ENCODE measurements at places on chromosomes 6 and 20.

- DNase-seq = no peak
These were observed 188.3 kb upstream of the MARCKS start for GRCh38 chr6:113668641-113669408.

- no peak for DNase-seq
These were observed 7.4 kb downstream of the EPM2A start for GRCh38 chr6:145727817-145728388.

GRCh38 chr6:71383476-71383875 lies 94.9 kb downstream of the OGFRL1 start:
- DNase-seq = no peak

GRCh38 chr20:24877652-24878051 lies 71.4 kb upstream of the CST7 start:
- DNase-seq = no peak

- no peak for DNase-seq
These were observed 759.2 kb upstream of the ADGRB3 start for GRCh38 chr6:67875877-67876383.

- no peak for DNase-seq
These were observed 187.7 kb downstream of the PDE7B start for GRCh38 chr6:136039185-136039584.

DNA sequence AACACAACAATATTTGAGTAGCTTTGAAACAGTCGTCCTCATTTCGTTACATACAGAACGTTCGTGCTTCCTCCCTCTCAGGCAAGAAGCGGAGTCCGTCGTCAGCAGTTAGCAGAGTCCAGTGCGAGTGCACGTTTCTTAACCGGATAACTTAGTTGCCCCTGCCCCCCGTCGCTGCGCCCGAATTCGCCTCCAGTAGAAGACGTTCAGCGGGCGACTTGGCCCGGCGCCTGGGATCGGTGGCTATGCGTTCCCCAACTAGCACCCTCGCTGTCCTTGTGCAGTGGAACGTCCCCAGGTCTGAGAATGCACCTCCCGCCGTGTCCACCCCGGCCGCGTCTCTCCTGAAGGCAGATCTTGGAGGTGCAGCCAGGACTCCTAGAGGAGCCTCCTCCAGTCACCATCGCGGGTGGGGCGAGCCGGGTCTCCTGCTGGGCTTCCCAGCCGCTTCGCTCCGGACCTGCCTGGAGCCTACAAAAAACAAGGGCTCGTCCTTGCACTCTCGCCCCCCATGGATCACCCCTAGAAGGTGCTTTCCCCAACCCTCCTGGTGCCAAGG lies 910 bp upstream of the PCSK2 start:
- no peak for DNase-seq

- no peak for DNase-seq
These were observed 150.5 kb downstream of the BCAS1 start for GRCh38 chr20:53919886-53920285.

GRCh38 chr6:26240157-26241032 lies 124.6 kb upstream of the BTN3A2 start:
- DNase-seq = no peak

DNA sequence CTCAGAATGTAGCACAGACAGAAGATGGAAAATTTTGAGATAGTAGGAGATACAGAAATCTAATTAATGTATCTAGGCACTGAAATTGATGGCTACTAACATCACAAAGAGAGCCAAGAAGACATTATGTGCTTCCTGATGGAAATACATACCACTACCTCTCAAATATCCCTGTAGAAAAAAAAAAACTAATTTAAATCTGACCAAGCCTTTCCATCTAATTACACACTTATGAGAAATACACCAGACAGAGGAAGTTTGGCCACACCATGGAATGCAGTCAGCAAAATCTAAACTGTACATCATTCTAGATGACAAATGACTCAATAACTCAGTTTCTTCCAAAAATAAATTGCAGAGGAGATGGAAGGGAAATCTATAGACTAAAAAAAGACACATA lies 18.9 kb downstream of the VPS52 start:
- no peak for DNase-seq

GRCh38 chr6:77502981-77503380 lies 39.7 kb upstream of the HTR1B start:
- no peak for DNase-seq

- DNase-seq = no peak
These were observed 44.1 kb downstream of the MAK start for GRCh38 chr6:10794239-10794638.

- DNase-seq = no peak
These were observed 526.8 kb downstream of the CD109 start for GRCh38 chr6:74222768-74223333.

- no peak for DNase-seq
These were observed 699.0 kb upstream of the CITED2 start for GRCh38 chr6:140073456-140073855.

DNA sequence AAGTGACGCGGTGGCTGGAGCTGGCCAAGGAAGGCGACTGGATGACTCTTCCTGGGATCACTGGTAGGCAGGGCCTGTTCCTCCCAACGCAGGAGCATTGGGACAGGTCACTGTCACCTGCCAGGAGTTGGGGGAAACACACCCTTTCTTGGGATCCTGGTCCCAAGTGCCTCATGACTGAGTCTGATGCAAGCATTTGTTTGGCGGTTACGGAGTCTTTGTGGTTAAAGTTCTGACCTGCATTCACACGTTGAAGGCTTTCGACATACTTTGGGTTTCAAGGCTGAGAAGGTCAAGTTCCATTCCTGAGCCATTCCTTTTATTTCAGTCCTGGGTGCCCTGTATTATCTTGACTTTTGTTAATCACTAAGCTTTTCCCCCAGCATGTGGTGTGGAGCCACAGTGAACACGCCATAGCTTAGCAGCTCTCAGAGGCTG lies 6.0 kb downstream of the PNLDC1 start:
- DNase-seq = no peak

DNA sequence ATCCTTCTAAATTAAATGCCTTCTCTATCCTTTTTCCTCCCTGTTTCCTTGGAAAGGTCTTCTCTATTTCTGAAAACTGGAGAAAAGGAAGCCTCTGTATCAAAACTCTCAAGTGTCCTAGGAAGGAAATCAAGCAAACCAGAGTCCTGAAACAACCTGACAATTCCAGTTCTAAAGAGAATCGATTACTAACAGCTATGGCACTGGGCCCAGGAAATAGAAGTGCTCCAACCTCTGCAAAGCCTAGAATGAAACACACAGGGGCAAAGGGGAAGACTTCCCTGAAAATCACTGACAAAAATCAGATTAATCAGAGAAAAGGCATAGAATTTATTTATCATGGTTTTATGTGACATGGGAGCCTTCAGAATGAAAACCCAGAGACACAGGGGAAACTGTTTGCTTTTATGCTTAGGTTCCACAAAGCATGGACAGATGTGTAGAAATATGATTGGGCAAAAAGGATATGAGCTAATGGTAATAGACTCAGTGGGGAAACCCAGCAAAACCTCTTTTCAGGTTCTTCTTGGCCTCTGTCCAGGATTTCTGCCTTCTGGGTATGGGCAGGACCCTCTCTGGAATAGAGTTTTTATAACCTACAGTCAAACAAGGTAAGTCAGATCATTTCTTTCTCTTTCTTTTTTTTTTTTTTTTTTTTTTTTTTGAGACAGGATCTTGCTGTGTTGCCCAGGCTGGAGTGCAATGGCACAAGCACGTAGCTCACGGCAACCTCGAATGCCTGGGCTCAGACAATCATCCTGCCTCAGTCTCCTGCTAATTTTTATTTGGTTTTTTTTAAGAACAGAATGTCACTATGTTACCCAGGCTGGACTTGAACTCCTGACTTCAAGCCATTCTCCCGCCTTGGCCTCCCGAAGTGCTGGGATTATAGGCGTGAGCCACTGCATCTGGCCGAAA lies 91.7 kb downstream of the CD24 start:
- no peak for DNase-seq

GRCh38 chr6:117733341-117733740 lies 58.1 kb downstream of the NUS1 start:
- DNase-seq = no peak

DNA sequence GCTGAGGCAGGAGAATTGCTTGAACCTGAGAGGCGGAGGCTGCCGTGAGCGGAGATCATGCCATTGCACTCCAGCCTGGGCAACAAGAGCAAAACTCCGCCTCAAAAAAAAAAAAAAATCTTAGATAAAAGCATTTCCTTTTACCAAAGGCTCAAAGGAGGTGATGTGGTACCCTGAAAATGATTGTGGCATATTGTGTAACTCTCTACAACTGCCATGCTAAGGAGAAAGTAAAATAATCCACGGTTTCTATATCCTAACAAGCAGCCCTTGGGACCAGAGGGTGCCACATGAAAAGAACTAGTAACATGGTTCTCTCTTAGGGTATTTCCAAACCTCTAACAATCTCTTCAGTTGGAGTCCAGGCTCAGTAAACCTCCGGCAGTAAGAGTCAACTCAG lies 38.8 kb upstream of the SLA2 start:
- DNase-seq = no peak

DNA sequence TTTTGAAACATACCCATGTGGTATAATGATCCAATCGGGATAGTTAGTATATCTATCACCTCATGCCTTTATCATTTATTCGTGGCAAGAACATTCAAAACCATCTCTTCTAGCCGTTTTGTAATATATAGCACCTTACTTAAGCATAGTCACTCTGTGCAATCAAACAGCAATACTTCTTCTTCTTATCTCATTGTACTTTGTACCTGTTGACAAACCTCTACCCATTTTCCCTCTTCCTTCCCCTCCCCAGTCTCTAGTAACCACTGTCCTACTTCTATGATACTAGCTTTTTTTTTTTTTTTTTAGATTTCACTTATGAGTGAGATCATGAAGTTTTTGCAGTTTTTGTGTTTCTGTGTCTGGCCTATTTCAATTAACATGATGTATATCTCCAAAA lies 296.7 kb downstream of the EYS start:
- no peak for DNase-seq

DNA sequence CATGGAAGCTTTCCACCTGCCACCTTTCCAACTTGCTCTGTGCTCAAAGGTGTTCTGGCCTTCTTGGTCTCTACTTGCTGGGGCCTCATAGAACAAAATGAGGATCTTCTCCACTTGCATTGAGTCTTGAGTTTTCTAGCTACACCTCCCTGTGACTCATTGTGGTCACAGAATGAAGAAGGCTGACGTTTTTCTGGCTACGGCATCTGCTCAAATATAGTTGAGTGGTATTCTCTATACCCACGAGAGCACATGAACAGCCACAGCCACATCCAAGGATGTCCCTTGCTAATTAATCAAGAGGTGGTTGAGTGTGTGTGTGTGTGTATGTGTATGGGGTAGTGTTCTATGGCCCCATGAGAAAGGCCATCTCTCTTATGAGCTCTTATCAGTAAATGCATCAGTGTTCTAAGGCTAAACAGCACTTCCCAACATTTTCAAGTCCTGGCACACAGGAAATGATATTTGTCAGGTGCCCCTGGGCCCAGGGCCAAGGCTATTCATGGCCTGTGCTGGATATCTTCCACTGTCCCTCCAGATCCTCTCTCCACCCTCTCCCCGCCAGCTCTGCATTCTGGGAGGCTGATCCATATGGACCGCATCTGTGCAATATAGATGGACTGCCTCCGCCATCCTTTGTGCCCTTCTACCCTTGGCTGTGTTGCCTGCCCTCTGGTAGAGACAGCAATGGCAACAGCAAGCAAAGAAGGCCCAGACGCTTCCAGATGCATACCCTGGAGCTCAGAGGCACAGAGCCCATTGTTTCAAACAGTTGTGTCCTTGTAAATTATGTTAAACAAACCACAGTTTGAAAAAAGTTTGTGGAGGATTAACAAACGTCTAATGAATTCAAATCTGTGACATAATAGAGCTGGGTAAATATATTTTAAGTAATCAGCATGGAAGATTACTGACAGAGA lies 150.2 kb downstream of the LRFN2 start:
- peak; percentile 14 for DNase-seq

- DNase-seq = no peak
These were observed 43.0 kb upstream of the TMEM200A start for GRCh38 chr6:130322673-130323268.

DNA sequence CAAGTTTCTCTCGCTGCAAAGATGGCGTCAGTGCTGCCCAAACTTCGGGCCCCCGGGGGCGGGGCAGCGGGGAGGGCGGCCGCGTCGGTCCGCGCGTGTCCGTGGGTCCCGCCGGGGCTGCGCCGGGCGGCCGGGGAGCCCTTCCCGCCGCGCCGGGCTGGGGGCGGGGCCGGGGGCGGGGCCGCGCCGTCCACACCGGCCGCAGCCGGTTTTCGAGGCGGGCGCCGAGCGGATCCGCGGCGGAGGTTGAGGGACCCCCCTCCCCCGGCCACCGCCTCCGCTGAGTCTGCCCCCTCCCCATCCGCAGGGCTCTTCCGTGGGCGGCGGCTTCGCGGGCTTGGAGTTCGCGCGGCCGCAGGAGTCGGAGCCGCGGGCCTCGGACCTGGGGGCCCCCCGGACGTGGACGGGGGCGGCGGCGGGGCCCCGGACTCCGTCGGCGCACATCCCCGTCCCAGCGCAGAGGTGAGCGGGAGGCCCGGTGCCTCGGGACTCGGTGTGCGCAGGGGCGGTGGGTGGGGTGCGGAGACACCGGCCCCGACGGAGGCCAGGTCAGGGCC lies 572 bp downstream of the SLC2A4RG start:
- peak; percentile 76 for DNase-seq

- DNase-seq = no peak
These were observed 259.5 kb downstream of the SOD2 start for GRCh38 chr6:159433550-159433949.

DNA sequence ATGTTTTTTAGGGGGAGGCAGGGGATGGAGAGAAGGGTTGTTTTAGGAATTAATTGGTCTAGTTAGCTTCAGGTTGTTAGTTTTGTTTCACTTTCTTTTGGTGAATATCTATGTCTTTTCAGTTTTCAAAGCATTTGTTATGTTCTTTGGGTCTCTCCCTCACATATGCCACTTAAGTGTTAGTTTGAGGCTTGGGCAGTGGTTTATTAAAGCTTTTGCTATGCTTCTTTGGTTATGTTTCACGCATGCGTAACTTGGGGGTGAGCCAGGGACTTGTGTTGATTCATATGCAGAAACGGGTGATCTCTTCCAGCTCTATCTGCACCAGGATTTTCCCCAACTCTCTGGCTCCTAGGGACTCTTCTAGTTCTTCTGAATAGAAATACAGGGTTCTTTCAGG lies 11.4 kb upstream of the MMS22L start:
- DNase-seq = no peak

- no peak for DNase-seq
These were observed 246.1 kb upstream of the AFDN start for GRCh38 chr6:167580619-167580911.

DNA sequence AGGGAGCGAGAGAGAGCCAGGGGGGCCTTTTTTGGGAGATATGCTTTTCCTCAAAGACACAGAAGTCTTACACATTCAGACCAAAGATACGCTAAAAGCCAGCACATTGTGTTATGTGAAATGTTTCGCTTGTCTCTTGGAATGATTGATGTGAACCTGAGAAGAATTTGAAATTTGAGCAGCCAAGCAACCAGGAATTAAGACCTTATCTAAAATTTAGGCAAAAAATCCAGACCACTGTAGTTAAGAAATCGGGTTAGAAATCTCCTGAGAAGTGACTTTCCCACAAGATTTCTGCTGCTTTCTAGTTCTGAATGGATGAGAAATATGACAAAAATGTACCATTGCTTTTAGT lies 223.2 kb upstream of the GMDS start:
- no peak for DNase-seq

GRCh38 chr20:50931306-50932015 lies at the start of gene ADNP:
TSS of gene ADNP (minus strand) at chr20:50931437. CDS start at chr20:50903996, 27,441 bp downstream.
- DNase-seq = peak; percentile 56

GRCh38 chr6:68572525-68572924 lies 62.6 kb upstream of the ADGRB3 start:
- peak; percentile 16 for DNase-seq

- DNase-seq = no peak
These were observed 27.3 kb downstream of the PDRG1 start for GRCh38 chr20:31924561-31924960.

- DNase-seq = no peak
These were observed 67.0 kb downstream of the SLX4IP start for GRCh38 chr20:10502098-10502526.

GRCh38 chr20:63568170-63568981 lies 5.7 kb downstream of the HELZ2 start:
- DNase-seq = no peak

Measured in H54 (cell line).